Activated effector memory CD4-positive, alpha-beta T cell treated with anti-CD3 and anti-CD28 coated beads, Interleukin-2, amount 50 U/mL, for 16 hours (primary cell): ENCODE measurements at places on chromosomes 5 and 9.

GRCh38 chr9:14258156-14258555 is 55.8 kb downstream of the NFIB start:
- no peak for DNase-seq

- no peak for DNase-seq
Measured at GRCh38 chr5:10744681-10745080, 16.4 kb downstream of the DAP start.

GRCh38 chr5:55305345-55305744 is 2.1 kb downstream of the DHX29 start:
- no peak for DNase-seq

- DNase-seq, result peak; percentile 75
Measured at GRCh38 chr9:112028242-112029221, 131.9 kb downstream of the UGCG start.

DNA sequence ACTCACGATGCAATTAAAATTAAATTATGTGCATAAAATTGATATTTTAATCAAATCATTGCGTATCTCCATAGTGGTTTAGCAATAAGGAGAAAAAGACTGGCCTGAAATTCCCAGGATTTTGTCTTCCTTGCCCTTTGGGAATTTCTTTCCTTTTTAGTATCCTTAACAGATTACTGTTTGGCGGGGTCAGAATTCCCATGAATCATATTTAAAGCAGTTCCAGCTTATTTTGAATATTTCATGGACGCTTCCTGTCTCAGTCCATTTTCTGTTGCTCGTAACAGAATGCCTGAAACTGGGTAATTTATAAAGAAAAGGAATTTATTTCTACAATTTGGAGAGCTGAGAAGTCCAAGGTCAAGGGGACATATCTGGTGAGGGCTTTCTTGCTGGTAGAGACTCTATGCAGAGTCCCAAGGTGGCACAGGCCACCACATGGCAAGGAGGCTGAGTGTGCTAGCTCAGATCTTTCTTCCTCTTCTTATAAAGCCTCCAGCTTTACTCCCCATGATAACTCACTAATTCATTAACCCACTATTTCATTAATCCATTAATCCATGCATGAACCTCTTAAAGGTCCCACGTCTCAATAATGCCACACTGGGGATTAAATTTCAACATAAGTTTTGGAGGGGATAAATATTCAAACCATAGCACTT is 37.8 kb downstream of the CDH6 start:
- no peak for DNase-seq

- DNase-seq, result no peak
Measured at GRCh38 chr5:94705427-94705826, 87.0 kb downstream of the SLF1 start.

- DNase-seq, result no peak
Measured at GRCh38 chr5:167945542-167946384, 345.7 kb upstream of the WWC1 start.

GRCh38 chr5:133316346-133317343 is 264.8 kb downstream of the HSPA4 start:
- no peak for DNase-seq

DNA sequence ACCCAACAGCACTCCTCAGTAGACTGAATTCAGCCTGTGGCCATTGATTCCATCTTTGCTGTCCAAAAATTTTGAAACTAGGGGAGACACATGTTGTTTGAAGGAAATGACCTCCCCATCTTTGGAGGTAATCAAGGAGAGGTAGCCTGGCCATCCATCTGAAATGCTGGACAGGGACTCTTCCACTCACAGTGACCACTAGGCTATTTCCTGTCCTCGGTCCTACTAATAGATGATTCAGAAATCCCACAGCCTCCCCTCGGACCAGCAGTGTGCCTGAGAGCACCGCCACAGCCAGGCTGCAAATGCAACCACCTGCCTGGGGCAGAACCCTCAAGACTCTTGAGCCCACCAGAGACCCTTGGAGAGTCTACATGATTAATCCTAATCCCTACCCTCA is 12.5 kb downstream of the HRH2 start:
- DNase-seq, result no peak

GRCh38 chr9:98021306-98022040 is 35.1 kb upstream of the NANS start:
- no peak for DNase-seq

- DNase-seq, result no peak
Measured at GRCh38 chr5:151215546-151215880, 8.4 kb downstream of the CCDC69 start.

- DNase-seq, result no peak
Measured at GRCh38 chr5:43680286-43680685, 77.3 kb downstream of the NNT start.

DNA sequence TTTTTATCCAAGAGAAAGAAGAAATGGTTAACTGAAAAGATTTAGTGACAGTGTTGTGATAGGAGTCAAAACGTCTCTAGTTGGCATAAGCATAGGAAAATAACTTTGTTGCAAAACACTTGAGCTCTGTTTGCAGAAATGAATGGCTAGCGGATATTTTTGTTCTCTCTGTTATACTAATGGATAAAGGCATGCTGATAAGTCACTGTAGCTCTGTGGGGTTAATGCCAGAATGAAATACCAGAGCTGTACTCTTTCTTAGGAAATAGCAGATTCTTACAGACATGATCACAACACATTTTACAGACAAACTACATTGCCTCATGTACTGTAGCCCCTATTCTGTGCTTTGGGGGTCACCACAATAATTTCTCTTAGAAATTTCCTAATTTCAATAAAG is 202.8 kb downstream of the DMRTA1 start:
- no peak for DNase-seq

GRCh38 chr5:163821142-163821541 is 315.7 kb downstream of the MAT2B start:
- DNase-seq, result no peak

GRCh38 chr5:2149195-2149539 is 266.4 kb upstream of the IRX4 start:
- DNase-seq, result no peak

DNA sequence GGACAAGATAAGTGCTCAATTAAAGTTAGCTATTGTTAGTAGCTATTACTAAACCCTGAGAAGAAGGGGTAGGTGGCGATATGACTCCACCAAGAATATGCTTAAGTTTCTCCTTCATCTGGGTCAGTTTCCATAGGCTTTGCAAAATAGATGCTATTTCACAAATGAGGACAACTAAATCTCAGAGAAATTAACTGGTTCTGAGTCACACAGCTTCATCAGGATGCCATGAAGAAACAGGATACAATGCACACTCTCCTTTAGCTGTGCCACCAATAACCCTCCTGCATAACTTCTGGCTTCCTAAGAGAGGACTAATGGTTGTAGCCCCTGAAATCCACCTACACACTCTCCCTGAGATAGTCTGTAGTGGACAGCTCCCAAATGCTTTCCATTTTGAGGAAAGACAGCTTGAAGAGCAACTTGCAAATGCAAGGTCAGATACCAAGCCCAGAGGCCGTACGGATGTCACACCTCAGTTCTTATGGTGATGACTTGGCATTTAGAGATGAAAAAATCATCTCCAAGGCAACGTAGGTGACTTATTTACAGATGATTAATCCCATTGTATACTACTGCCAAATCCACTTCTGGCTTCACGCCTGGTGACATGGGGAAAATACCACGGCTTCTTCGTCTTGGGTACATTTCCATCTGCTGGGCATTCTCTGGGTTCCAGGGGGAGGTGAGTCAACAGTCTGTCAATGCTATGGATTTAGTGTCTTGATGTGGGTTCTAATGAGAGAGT is 251.4 kb upstream of the IL12B start:
- no peak for DNase-seq

- DNase-seq, result no peak
Measured at GRCh38 chr5:33423018-33423630, 17.6 kb upstream of the TARS1 start.

DNA sequence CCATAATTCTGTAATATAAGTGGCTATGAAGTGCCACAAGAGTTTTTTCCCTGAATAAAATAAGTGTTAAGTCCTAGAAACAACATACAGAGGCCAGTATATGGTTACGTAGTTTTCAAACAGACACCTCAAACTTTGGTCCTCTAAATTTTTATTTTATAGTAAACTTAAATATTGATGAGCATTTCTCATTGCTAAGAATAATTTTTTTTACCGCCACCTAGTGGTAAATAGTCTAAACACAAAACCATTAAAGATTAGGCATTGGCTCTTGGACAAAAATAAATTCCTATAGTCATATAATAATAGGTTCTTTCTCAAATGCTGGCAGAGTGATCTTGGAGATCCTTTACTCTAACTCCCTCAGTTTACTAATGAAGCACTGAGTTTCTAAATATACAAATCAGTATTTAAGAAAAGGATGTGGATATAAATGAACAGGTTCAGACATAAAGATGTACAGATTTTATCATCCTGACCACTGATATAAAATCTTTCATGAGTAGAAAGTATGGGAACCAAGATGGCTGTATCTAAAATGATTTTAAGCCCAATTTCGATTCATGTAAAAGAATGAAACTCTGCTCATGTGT is 136.2 kb downstream of the FANCC start:
- no peak for DNase-seq

DNA sequence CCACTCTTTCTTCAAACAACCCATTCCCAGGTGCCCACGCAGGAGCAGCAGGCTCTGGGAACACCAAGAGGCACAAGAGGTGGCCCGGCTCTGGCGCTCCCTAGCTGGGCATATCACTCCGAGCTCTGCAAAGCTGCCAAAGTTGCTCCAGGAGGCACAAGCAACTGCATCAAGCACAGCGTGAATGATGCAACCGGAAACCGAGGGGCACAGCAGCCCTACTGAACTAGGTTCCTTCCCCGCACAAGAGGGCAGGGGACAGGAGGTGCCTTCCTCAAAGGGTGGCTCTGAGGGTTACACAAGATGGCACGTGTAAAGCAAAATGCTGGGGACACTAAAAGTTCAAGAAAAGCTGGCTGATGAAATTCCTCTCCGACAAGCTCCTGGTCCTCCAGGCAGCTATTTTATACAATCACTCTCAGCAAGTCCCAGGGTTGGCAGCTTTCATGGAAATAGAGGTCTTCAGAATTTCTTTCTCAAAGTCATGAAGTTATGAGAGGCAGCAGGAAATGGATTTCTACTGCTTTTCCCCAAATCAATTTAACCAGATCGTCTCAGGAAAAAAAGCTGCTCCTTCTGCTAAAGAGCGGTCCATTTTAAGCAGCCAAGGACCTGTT is 22.9 kb downstream of the PSMB7 start:
- DNase-seq, result no peak

- no peak for DNase-seq
Measured at GRCh38 chr5:105101577-105101976, 1539.0 kb upstream of the NUDT12 start.

DNA sequence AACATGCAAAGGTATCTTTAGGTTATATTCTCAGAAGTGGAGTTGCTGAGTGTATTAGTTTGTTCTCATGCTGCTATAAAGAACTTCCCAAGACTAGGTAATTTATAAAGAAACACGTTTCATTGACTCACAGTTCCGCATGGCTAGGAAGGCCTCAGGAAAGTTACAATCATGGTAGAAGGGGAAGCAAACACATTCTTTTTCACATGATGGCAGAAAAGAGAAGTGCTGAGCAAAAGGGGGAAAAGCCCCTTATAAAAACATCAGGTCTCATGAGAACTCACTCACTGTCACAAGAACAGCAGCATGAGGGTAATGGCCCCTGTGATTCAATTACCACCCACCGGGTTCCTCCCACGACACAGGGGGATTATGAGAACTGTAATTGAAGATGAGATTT is 163.6 kb upstream of the PRLR start:
- DNase-seq, result no peak

DNA sequence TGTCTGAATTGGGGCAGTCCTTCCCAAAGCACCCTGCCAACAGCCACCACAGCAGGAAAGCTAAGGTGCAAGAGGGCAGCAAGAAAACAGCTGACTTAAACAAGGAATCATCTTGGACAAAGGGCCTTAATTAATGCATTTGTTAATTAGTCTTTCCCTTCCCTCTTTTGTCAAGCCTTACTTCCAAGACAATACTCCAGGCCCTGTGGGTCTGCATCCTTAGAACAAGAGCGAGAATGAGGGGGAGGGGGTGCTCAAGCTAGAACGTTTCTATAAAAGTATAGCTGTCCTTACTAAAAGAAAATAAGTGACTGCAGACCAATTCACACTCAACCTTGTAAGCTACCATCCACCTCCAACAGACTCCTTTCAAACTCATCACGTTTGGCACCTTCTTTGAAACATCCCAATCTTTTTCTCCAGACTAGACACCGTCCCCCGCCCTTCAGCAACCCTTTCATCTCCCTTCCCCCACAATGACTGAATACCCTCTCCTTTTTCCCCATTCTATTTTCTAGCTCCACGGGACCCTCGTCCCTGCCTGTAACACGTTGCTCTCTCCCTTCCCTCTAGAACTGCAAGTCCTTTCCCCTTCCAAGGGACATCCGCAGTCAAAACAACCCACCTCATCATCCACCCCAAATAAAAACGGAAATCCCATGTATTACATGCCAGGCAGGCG is 85.7 kb upstream of the RNF38 start:
- no peak for DNase-seq

DNA sequence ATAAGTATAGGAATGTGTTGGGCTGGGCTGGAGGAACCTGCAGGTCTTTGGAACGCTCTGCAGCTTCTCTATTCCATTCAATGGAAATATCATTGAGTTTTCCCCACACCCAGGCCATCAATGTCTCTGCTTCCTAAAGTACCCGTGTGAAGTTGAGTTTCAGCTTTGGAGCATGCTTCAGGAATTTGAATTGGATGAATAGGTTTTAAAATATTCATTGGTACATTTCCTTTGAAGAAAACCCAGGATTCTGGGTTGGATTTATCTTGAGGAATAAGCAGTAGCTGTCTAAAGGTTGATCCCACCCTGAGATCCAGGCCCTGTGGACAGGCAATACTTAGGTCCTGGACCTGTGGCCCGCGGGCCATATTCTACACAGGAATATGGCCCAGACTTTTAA is 37.3 kb downstream of the INSYN2B start:
- no peak for DNase-seq

DNA sequence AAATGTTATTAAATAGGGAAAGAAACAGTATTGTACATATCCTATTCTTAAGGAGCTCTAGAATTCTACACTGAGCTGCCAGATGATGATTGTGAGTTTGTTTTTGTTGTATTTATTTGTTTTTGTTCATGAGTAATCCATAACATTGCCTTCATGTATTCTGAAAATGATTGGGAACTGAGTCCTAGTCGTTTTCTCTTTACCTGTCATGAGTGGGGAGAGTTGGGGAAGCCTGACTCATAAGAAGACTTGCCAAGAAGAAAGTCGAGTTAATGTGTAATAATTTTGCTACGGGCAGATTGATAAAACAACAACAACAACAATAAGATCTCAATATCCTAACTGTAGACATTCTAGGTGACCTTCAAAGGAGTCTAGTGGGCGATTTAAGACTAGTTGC is 103.8 kb downstream of the ANKRD55 start:
- DNase-seq, result no peak

- no peak for DNase-seq
Measured at GRCh38 chr5:68265822-68266395, 50.4 kb downstream of the PIK3R1 start.

GRCh38 chr9:37290940-37291485 is 131.5 kb upstream of the GRHPR start:
- no peak for DNase-seq

- no peak for DNase-seq
Measured at GRCh38 chr5:31148959-31149475, 44.5 kb upstream of the CDH6 start.
